ENCODE measurements at places on chromosomes 2 and 18.
A peak's percentile ranks its signal among the peaks of the same experiment; 100 is the strongest.

DNA sequence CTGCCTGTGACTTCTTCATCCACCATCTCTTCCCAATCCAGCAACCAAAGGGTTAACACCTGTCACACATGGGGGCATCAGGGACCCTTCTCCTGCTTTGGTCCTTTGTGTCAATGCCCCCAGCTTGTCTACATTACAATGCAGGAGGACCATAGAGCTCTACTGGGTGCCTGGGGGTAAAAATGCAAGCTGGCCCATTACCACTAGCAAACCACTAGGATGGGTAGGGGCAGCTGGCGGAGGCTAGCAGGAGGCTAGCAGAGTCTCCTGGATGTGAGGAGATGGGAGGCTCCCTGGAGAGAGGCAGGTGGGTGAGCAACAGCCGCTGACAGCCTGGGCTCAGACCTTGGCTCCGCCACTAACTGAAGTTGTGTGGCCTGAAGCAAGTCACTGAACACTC, 153.4 kb upstream of the SKOR2 start:
- no peak for DNase-seq

DNA sequence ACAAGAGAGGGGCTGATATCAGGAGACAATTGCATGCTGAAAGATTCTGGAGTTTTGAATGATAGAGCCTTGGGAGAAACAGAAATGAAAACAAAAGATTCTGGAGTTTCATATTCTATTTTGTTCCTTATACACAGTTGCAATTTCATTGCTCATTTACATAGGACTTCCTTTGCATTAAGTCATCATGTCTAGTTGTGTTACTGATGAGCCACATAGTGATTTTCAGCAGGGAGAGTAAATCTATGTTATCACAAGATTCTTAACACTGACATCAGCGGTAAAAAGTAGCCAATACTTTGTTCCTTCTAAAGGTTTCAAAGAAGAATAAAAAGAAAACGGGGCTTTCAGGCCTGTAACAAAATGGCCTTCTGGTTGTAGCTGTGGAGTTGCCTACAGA, 7.1 kb downstream of the ADAM17 start:
- DNase-seq: no peak

DNA sequence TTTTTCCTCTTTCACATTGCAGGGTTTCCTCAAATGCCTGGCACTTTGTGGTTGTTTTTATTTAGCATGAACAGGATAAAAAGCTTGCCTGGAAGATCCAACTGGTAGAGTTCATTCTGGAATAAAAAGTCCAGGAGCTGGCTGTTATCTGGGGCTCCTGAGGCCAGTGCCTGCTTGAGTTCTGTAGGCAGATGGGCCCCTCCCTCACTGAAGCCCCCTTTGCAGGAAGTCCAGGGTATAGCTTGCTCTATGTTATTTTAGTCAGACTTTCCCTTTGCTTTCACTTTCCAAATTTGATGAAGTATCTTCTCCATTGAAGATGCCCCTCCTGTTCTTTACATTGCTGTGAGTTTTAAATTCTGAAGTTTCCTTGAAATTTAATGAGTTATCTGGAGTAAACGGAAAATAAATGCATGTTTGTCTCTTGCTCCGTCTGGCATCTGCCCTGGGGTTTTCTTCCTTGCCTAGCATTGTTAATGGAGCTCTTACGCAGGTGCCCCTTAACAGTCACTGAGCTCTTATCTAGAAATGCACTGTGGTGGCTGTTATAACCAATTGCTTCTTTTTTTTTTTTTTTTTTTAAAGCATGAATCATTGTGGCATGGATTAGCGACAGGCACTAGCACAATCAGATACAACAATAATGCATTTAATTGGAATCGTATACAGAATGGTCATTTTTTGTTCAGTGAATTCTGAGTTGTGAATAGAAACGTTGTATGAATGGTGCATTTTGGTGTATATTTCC, 27.0 kb upstream of the LPIN1 start:
- DNase-seq: no peak

DNA sequence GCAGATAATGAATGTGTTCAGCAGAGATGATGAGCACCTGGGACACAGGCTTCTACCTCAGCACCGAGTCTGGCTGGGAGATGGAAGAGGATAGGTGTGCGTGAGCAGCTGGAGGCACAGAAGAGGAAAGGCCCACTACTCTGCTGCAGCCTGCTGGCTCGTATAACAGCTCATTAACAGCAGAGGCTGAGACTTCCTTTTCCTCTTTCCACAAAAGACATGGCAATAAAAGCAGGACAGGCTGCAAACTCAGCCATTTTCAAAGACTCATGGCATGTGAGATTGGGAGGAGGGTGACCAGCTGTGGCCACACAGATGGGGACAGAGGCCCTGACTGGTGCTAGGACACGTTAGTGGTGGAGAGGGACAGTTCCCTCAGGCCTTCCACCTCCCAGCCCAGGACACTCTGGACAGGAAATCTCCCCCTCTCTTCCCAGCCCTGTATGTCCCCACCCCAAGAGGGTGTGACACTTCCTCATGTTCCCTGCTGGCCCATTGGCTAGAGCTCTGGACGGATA, 60.3 kb downstream of the CACNB4 start:
- DNase-seq: no peak

DNA sequence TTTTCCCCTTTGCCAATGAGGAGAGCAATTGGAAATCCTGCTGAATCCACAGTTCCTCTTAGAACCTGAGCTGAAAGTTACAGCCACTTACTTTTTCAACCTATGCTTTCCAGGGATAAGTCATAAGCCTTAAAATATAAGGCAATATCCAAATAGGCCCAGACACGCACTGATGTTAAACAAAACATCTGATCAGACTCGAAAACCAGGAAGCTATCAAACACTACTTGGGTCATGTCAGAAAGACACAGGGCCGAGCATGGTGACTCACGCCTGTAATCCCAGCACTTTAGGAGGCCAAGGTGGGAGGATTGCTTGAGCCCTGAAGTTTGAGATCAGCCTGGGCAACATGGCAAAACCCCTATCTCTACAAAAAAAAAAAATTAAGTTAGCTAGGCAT, 192.1 kb downstream of the SP3 start:
- no peak for DNase-seq

DNA sequence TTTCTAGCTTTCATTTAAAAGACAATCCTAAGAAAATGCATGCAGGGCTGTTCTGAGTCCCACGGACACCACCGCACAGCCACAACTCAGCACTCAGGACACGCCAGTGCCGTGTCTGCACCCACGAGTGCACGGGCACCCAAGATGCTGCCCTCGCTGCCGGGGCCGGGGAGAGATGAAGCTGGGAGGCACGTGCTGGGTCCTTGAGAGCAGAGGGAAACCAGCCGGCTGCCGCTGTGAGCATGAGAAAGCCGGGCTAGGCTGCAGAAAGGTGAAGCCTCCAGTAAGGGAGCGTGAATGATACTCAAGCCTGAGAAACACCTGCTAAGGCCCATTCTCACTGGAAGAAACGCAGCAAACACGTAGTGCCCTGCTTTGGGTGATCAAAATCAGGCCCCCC, 4.8 kb downstream of the COPS9 start:
- DNase-seq: no peak

DNA sequence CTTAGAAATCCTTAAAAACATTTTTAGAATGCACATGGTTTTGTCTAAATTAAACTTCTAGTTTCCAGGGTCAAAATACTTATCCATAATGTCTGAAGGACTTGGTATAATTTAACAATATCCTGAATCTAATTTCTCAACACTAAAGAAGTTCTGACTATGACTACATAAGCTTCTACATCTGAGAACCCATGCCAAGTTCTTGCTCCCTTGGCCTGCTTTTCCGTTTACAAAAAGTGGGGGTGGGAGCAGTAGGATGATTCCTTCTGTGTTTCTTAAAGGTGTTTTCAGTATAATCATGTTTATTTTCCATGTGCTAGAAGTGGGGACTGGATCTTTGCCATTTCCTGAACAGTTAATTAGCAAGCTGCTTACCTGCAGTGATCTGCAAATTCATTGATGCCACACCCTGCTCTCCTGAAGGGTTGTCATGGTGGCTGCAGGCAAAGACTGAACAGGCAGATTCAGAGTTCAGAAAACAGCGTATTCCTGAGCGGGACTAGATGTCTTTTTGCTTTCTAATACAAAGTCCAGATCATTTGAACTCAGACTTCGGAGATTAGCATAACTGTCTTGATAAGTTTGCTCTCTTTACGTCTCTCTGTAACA, 36.2 kb downstream of the ADNP2 start:
- DNase-seq: no peak

DNA sequence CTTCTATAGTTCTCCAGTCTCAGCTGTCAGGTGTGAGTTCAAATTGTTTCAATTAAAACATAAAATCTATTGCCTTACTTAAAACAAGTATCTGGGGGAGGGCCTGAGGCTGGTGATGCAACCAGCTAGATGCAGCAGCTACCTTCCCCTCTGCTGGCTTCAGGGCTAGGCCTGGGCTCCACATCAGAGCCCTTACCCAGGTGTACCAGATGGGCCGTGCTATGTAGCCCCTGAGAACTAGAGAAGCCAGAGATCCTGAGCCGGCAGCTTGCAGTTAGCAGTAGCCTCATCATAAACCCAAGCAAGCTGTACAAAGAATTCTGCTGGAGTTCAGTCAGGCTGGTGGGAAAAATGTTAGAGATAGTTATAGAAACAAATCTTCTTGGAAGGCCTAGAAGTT, 97.7 kb upstream of the ACAA2 start:
- DNase-seq: no peak

- DNase-seq: no peak
Measured at GRCh38 chr2:64627860-64628841, 25.6 kb downstream of the SERTAD2 start.

- DNase-seq: no peak
Measured at GRCh38 chr2:2188941-2189340, 142.1 kb downstream of the MYT1L start.

DNA sequence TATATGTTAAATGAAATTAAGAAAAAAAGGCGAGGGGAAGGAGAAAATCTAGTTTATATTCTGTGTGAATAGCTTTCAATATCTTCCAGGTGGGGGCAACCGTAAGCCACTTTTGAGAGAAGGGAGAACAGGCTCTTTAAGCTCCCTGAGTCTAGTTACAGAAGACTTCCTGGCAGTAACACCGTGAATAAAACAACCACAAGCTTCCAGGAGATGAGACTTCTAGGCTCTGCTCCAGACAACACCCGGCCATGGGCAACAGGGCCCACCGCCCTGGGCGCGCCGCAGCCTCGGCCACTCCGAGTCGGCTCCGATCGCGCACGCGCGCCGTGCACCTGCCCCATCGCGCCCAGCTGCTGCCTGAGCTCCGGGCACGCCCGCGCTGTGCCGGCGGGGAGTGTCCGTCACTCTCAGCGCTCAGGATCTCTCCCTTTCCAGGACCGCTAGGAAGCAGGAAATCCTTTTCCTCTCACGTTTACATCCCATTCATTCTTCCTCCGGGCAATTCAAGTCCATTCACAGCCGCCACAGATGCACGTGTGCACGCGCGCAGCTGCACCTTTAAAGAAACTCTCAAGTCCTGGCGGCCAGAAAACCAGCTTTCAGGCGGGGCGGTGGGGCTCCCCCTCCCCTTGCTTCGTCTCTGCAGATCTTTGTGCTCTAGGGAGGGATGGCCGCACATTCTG, 19.4 kb upstream of the PAX3 start:
- DNase-seq: peak; percentile 31

GRCh38 chr2:70947556-70948184, 12.0 kb downstream of the ATP6V1B1 start:
- DNase-seq: no peak

- no peak for DNase-seq
Measured at GRCh38 chr2:224994242-224994823, 47.9 kb downstream of the DOCK10 start.

DNA sequence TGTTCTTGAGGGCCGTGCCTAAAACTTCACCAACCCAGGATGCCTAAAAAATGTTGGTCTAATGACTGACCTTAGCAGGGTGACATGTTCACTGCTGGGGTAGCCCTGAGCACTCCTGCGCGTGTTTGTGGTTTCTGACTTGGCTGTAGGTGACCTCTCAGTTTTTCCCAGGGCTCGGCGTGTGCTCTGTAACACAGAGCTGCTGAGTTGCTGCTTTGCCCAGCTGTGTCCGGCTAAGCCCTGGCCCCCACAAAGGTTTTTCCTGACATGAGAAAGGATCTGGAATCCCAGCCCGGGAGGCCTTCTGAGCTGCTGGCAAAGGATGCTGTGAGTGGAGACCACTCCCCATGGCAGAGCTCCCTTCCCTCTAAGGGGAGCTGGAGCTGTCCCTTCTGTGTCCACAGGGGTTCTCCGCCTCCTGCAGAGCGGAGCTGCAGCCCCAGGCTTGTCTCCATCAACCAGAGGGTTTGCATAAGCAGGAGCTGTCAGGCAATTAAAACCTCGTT, 52.7 kb downstream of the CRIM1 start:
- no peak for DNase-seq

DNA sequence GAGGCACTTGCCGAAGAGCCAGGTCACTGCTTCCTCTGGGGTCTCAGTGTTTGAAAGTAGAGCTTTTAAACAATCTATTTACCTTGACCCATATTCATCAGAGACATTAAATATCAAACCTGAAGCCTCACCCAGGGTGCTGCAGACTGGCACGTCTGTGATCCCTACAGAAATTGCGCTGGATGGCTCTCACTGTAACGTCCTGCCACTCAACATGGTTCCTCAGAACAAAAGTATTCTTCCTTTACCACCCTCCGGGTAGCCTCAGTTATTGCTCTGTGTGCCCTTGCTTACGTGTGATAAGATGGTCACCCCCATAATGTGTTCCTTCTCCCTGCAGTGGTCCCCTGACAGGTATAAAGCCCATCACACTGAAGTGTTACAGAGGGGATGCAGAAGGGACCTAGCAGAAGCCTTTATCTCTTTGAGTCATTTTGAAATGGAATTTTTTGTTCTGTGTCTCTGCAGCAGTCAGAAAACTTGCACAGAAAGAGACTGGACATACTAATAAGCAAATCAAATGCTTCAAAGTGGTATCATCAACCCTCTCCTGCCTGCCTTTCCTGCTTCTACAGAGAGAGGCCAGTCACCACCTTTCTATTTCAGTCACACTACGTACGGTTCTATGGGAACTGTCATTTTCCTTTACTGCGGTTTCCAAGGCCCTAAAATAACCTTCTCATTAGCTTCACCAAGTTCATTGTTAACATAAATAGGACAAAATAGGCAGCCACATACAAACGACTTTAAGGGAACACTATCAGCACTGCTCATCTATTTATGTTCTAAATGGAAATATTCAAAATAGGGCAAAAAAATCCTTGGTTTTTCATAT, 86.8 kb downstream of the METTL8 start:
- DNase-seq: no peak

- DNase-seq: no peak
Measured at GRCh38 chr18:49531678-49532153, 30.1 kb upstream of the LIPG start.

DNA sequence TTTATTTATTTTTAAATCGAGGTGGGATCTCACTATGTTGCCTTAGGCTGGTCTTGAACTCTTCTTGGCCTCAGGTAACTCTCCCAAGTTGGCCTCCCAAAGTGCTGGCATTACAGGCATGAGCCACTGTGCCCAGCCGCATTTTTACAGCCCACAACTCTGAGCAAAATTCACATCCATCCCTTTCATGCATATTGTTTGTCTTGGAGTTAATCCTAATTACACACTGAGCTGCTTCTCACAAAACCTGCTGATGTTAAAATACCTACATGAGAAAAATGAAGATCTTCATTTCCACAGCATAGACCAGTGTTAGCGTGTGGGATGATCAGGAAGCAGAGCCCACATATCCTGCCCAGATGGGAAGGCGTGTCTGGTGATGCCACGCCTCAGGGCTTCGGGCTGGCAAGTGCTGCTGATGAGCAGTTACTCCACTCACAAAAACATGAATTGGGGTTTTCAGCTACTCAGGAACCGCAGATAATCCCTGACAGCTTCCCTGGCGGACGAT, 14.6 kb downstream of the ITGB1BP1 start:
- no peak for DNase-seq

All from hypothalamus (tissue), 51 donors.